ENCODE measurements at places on chromosomes 16 and 17.

DNA sequence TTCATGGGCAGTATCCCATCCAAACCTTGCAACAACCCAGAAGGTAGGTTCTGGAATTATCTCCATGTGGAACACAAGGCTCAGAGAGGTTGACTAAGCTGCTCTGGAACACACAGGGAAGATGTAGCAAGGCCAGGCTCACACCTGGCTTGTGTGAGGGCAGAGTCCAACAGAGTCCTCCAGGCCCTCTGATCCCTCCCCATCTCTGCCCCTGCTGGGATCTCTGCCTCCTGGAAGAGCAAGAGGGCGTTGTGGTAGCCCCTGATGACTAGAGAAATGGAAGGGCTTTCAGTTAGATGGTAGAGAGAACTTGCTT, 7.0 kb upstream of the PPP1R1B start:
- DNase-seq: no peak

- DNase-seq: no peak
Observed at GRCh38 chr17:46199379-46199778, 6.2 kb upstream of the KANSL1 start.

DNA sequence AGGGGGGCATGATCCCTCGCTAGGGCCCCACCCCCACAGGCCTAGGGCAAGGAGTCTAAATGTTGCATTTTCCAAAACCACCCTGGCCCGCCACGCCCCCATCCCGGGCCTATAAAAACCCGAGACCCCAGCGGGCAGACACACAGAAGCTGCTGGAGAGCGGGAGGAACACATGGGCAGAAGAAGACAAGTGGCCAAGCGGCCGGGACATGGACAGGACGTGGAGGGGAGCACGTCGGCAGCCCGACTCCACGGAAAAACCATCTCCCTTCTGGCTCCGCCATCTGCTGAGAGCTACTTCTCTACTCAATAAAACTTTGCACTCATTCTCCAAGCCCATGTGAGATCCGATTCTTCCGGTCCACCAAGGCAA, 34.1 kb upstream of the ENPP7 start:
- no peak for DNase-seq

DNA sequence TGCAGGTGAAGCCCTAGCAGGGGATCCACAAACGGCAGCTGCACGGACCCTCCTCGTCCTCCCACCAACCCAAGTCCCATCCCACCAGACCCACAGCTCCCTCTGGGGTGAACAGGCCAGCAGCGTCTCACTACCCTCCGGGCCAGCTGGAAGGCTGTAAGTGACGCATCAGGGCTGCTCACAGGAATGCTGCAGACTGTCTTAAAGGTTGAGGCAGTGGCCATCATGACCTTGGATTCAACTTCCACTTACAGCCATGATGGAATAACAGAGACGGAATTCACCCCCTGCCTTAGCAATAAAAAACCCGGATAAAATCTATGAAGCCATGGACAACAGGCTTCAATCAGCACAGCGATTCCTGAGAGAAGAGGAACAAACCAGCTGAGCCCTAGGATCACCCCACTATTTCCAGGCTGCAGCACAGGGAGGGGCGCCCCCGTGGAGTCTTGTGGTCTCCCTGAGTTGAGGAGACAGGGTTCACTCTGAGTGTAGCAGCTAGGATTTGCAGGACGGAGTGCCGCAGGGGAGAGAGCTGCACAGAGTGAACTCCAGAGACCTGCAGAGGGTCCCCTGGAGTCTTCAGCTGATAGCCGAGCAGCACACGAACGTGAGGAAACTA, 10.5 kb downstream of the FAM83G start:
- no peak for DNase-seq
